NCI-H1105 (cell line): ENCODE measurements at places on chromosomes 2 and 18.

DNA sequence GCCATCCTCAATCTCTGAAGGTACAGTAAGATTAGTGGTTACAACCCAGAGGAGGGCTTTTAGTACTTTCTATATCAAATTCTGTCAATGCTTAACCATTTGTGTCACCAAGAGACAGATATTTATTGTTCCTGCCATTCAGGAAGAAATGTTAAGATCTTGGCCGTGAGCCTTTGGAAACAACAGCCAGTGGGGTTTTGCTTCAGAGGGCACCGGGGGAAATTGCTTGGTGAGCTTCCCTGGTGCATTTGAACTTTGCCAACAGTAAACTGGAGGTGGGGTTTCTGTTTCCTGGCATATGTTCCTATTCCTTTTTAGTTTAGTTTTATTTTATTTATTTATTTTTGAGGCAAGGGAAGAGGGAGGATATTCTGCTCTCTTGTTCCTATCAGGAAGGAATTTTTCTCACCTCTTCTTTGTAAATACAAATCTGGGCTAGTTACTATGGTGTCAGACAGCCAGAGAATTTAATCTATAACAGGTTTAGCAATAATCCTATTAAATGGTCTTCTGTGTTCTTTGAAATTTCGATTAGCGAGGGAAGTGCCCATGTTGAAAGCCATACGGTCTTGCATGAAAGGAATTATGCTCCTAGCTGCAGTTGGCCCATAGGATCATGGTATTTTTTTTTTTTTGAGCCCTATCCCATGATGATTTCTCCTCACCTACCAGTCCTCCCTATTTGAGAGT lies 95.7 kb downstream of the MAIP1 start:
- DNase-seq, result no peak

- no peak for DNase-seq
Measured at GRCh38 chr2:35503311-35503710, 852.3 kb upstream of the CRIM1 start.

DNA sequence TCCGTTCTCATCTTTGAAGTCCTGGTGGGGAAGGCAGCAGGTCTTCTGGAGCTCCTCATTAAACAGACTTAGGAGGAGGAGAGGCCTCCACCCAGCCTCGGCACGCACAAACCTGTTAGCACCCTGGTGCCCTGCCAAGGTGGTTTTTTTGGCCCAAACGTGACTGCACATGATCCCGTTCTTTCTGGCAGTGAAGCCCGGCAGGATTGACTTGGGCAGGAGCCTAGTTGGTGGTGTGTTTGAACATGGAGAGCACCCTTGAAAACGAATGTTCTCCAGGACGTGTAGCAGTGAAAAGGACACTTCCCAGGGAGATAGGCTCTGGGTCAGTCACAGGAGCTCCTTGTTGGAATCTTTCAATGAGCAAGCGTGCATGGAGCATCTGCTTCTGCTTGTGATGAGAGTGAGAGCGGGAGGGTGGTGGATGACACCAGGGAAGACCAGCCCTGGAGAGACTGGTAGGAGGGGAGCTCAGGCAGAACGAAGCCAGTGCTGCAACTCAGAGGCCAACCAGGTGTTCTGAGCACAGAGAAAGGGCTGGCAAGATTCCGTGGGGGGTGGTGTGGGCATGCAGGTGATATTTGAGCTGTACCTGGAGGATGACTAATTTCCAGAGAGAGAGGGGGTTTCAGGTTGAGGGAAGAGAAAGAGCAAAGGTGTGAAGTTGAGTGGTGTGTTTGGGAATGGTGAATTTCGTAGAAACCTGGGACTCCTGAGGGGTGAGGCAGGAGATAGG lies 73.8 kb downstream of the TANC1 start:
- no peak for DNase-seq

DNA sequence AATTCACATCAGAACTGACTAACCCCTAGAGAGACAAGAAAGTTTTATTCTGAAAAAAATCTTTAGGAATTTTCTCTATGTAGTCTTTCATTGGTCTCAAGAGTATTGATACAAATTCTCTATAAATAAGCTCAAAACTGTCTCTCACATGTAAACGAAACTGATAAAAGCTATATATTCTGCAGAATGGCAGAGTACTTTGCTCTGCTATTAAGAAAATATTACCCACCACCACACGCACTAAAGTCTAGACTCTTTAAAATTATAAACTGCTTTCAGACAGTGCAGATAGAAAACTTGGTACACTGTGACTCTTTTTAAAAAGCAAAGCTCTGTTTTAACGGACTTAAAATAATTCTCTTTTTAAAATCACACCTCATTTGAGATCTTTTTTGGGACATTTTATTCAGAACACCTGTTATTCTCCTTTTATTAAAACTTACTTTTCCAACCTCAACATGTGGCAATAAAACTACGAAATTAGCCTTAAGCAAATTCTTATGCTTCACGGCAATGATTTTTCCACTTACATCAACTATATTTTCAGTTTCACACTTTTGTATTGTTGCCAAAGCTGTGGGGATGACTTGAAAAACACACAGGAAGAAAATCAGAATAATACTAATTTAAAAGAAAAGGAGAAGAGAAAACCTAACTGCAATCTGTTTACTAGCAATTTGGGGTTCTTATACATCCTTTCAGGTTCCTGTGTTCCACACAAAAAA lies 58.0 kb downstream of the CCDC88A start:
- DNase-seq, result no peak

DNA sequence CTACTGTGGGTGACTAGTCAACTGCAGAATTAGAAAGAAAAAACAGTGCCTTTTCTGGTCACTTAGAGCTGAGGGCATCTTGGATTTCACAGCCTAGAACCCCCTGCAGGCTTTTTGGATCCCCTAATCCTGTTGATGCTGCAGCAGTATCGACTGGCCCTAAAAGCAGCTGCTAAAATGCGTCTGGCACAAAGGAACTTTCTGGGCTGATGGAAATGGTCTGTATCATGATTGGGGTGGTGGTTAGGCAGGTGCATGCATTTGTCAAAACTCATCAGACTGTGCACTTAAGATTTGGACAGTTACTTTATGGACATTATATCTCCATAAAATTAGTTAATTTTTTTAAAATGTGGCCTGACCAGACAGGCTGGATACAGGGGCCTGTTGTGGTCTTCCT lies 149.8 kb downstream of the KLHL29 start:
- no peak for DNase-seq

DNA sequence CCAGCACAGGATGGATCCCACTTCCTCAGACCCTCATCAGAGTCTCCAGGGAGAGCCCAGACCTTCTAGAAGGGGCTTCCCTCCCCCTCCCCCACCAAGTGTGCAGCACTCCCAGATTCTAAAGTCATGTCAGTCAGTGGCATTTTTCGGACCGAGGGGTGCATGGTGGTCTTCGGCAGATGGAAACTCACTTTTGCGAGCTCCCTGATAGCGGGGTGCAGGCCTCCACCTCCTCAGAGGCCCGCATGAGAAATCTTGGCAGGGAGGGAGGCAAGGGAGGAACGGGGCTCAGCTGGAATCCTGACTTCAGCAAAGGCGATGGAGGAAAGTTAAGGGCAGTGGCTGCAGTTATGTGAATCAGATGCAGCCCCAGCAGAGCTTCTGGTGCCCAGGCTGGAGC lies 58.2 kb downstream of the LONRF2 start:
- no peak for DNase-seq

GRCh38 chr2:143960177-143960576 lies 559.7 kb downstream of the ZEB2 start:
- no peak for DNase-seq

DNA sequence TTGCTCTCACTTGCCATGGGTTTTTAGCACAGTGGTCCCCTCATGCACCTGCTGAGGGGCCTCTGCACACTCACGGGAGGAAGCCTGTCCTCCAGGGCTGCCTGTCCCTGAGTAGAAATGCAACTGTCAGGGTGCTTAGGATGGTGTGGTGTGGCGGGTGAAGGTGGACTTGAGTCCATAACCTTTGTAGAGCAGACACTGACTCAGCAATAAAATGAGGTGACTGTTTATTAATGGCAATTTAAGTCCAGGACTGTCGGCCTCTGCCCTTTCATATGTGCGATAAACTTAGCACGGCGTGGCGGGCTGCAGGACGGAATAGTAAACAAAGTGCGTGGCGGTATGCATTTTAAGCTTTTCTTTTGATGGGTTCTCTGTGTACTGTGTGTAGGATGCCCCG lies 188.2 kb downstream of the LDLRAD4 start:
- DNase-seq, result no peak

GRCh38 chr2:231102772-231103171 lies 22.1 kb downstream of the HTR2B start:
- DNase-seq, result no peak

DNA sequence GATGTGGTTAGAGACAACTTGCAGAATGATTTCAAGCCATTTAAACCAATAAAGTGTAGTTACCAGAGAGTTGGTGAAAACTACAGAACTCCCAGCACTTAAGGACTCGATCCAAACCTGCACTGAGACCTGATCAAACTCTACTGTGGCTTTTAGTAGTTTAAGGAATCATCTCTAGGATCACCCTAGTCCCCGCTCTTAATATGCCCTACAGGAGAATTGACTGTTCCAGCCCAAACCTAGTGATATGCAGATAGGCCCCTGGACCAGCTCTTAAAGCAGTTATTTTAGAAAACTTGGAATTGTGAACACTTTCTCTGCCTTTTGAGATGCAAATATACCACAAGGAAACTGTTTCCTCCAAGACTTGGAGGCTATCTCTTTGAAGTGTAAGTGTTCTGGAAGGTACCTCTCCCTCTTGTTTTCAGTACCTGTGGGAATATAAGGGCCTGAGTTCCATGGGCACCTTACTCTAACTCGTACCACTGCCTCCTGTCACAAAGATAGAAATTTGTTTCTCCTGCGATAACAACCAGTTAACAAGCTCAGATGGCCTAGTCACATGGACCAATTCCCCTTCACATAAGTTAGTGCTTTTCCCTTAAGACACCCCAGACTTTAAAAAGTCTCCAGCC lies 1367.2 kb upstream of the SLC39A10 start:
- no peak for DNase-seq

DNA sequence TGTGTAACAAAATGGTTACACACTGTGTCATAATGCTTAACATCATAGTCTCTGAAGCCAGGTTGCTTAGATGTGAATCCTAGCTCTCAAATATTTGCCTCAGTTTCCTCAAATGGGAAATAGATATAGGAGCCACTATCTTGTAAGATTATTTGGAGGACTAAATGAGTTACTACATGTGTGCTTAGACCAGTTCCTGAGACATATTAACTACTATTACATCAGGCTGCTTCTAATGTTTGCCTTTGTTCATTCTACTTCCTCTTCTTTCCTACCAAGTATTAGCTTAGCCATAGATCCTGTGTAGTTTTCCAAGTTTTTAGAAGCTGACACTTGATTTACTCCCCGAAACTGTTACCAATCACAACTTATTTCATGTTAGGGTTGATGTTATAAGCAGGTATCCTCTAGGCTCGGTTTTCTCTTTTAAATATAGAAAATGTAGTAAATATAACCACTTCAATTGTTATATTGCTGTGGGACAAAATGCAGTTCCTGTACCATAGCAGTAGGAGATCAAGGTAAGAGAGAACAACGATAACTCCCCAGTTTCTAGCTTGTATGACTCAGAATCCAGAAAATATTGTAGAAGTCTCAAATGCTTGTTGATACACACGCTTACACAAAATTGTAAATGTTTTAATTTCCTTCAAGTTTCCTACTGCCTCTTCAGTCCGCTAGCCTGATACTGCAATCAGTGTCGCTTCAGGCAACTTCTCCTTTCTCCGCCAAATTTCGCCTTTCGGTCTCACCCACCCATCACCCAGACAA lies 751 bp upstream of the DNAJC10 start:
- no peak for DNase-seq

DNA sequence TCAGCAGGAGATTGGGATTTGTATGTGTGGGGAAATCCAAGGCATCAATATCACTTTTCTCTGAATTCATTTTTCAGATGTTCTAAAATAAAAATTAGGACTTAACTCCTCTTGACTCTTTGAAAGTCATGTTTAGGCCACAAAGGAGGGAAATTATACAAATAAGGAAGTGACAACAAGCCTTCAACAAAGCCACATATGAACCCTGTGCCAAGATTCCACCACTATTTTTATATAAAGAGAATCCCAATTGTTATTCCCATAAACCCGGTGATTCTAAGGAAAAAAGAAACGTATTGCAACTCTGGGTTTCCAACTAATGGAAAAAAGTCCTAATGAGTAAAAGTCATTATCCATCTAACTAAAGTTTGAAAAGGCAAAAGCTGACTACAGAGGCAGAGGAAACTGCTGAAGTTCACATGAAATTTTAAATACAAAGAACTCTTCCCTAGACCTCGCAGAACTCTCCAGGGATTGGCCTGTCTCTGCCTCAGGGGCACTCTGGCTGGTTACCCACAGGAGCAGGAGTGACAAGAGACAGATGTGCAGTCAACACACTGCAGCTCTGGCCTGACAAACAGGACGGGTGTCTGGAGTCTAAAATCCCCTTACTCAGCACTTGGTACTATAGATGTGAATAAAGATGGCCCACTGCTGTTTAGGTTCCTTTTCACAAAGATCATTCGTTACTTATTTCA lies 11.5 kb downstream of the NPC1 start:
- DNase-seq, result no peak

GRCh38 chr2:171080607-171081006 lies 80.1 kb downstream of the TLK1 start:
- DNase-seq, result no peak

GRCh38 chr2:47725808-47726207 lies 57.1 kb upstream of the MSH6 start:
- no peak for DNase-seq

DNA sequence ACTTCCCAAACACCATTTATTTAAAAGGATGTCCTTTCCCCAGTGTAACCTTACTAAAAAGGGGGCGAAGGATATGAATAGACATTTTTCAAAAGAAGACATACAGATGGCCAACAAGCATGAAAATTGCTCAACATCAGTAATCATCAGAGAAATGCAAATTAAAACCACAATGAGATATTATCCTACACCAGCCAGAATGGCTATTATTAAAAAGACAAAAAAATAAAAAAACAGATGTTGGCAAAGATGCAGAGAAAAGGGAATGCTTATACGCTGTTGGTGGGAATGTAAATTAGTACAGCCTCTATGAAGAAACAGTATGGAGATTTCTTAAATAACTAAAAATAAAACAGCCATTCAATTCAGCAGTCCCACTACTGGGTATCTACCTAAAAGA lies 142.3 kb upstream of the NT5C1B start:
- DNase-seq, result no peak

- DNase-seq, result no peak
Measured at GRCh38 chr2:174835797-174836255, 71.6 kb upstream of the CHRNA1 start.

DNA sequence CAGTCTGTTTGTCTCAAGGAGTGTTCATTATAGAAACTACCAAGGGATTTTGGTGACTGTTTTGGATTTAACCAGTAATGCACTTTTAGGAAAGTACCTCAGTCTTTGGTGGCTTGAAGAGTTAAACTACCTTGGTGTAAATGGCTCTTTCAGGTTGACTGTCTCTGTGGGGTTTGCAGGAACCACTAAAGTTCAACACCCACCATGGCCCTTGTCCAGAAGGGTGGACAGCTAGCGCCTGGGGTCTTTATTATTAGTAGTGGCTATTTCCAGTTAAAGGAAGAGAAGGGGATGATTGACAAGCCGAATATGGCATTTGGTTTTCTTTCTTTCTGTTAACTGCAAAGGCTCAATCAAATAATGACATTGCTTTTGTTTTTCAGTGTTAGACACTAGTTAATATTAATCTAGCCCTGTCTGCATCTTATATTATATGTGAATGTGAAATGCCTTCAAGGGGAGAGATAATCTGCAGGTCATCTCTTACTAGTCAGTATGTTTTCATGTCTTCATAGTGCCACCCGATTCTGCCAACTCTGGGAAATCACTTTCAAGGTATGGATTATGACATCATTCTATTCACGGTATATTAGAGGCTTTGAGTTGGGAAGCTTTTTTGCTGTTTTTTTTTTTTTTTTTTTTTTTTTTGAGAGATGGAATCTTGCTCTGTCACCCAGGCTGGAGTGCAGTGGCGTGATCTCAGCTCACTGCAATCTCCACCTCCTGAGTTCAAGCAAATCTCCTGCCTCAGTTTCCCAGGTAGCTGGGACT lies 56.4 kb downstream of the MAP4K4 start:
- DNase-seq, result no peak
